MCF 10A (cell line): ENCODE measurements at places on chromosomes 4 and X. TPM values are rescaled to one million over a fixed set of nuclear protein-coding genes. Genes with fewer than 3 reads are reported as not detected.

GRCh38 chr4:26719954-26720552 is 136.2 kb downstream of the TBC1D19 start:
- no peaks in the 10 kb centered on the region for H3K36me3 ChIP-seq
- H3K4me3 ChIP-seq: no peak overlapping the region
- peaks cover 8% of the 10 kb centered on the region for H3K4me1 ChIP-seq
- peak; percentile 35 for DNase-seq
- H3K27me3 ChIP-seq: no peaks in the 10 kb centered on the region

DNA sequence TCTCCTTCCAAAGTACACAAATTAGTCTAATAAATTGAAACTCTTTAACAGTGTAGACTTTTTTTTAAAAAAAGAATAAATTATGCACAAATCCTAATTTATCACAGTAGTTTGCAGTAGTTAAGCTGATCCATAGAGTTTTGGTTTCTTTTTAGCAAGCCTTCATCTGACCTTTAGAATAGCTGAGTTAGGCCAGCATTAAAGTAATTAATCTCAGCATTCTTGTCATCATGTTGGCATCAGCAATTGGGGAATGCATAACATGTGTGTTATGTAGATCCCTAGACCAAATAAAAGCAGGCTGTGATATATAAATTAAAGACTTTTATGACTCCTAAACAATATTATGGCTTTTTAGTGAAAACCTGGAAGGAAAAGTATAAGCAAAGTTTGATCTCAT is 426.5 kb upstream of the PABPC4L start:
- no peaks in the 10 kb centered on the region for H3K36me3 ChIP-seq
- H3K4me1 ChIP-seq: peaks cover under 1% of the 10 kb centered on the region
- H3K4me3 ChIP-seq: no peak overlapping the region

DNA sequence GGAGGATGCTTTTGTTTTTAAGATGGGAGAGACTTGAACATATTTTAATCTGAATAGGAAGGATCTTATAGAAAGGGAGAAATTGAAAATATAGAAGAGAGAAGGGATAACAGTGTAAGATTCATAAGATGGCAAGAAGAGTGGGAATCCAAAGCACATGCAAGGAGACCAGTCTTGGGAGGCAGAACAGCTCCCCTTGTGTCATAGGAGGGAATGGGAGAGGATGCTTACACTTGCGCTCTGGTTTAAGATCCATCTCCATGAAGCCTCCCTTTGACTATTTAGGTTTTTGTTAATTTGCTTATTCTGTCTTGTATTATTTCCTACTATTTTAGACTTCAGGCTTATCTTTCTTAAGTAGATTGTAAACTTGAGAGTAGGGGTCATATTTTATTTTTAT is 42.7 kb downstream of the KIF4A start:
- H3K27ac ChIP-seq: peak overlapping the region; percentile 17
- H3K27me3 ChIP-seq: peaks cover 34% of the 10 kb centered on the region
- no peak overlapping the region for H3K4me3 ChIP-seq

- H3K27me3 ChIP-seq: no peaks in the 10 kb centered on the region
- H3K27ac ChIP-seq: no peak overlapping the region
- no peaks in the 10 kb centered on the region for H3K36me3 ChIP-seq
- H3K4me3 ChIP-seq: no peak overlapping the region
- DNase-seq: peak; percentile 24
Measured at GRCh38 chr4:137610960-137611359, 78.7 kb upstream of the PCDH18 start.

DNA sequence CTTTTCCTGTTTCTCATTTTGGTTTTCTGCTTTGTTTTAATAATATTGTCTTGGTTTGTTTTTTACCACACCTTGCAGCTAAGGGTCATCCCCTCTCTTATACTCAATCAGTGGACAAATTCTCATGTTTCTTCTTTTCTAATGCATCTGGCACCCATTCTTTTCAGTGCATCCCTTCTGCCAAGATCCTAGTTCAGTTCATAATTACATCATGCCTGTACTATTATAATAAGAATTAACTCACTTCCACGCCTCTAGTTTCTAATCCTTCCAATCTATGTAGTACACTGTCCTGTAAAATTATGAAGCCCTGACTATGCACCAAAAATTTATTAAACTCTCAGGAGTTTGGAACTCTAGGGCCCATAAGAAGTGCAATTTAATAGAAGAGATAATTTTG is 126.1 kb downstream of the FAT4 start:
- no peaks in the 10 kb centered on the region for H3K4me1 ChIP-seq
- H3K27me3 ChIP-seq: no peaks in the 10 kb centered on the region
- DNase-seq: no peak

The PHOX2B gene
- total RNA-seq: not detected in 2 replicates

The NDP gene
- not detected in 2 replicates for total RNA-seq

DNA sequence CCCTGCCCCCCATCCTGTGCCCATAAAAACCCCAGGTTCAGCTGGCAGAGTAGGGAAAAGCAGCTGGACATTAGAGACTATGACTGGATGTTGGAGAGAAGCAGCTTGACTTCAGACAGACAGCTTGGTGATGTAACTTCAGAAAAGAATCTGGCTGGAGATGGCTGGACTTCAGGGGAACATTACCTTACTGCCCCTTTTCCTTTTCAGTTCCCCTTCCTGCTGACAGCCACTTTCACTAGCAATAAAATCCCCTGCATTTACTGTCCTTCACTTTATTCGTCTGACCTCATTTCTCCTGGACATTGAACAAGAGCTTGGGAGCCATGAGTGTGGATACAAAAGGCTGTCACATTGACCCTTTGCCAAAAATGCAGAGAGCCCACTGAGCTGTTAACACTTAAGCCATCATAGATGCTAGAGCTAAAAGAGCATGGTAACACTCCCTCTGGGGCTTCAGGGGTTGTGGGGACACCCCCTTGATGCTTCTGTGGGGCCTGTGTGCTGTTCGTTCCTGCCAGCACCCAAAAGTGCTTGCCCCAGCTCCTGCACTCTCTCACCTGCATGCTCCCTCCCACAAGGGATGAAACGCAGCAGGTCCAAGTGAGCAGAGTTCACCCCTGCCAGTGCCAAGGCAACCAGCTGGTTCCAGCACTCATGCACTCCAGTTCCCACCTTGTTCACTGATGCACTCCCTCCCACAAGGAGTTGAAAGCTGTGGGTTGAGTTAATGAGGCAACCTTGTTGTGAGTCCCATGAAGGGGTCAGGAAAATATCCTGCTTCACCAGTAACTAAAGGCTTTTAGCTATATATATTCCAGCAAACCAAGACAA is 263.8 kb upstream of the NDST3 start:
- no peak overlapping the region for H3K27ac ChIP-seq
- H3K4me3 ChIP-seq: no peak overlapping the region
- H3K4me1 ChIP-seq: no peaks in the 10 kb centered on the region
- no peaks in the 10 kb centered on the region for H3K27me3 ChIP-seq
- H3K36me3 ChIP-seq: no peaks in the 10 kb centered on the region
- DNase-seq: no peak

DNA sequence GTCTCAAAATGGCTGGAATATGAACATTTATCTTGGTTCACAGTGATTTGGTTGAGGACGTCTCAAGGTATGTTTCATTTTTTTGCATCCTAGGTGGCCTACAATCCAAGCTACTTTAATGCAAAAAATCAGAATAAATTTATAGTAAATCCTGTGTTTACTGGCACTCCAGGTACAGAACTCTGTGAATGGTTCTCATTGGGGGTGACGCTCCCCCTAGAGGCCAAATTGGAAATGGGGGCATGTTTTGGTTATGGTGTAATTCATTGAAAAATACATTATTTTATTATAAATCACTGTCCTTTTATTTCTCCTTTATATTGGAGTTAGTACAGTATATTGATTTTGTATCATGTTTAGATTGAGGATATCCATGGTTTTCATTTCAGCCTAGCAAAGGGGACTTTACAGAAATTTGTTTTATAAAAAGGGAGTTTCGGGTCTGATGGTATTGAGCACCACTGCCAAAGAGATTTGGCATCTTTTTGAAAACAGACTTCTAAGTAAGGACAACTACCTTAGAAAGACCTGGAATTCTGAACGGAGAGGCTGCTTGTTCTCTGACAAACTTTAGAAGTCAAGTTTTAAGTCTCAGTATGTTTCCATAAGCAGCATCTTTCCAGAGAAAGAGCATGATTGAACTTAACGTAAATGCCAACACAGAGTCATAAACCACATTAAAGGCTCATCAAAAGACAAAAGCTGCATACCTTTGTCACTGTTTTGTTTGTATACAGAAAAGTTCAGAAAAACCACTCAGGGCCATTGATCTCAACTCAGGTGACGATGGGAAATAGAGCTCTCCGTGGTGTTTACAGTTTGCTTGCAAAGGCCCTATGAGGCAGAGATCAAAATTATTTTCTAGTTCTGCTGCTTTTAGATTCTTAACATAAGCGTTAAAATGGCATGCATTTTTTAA is 19.4 kb downstream of the MTM1 start:
- no peak overlapping the region for H3K27ac ChIP-seq
- H3K4me3 ChIP-seq: no peak overlapping the region
- H3K36me3 ChIP-seq: peaks cover 4% of the 10 kb centered on the region
- H3K4me1 ChIP-seq: no peaks in the 10 kb centered on the region
- DNase-seq: peak; percentile 61

DNA sequence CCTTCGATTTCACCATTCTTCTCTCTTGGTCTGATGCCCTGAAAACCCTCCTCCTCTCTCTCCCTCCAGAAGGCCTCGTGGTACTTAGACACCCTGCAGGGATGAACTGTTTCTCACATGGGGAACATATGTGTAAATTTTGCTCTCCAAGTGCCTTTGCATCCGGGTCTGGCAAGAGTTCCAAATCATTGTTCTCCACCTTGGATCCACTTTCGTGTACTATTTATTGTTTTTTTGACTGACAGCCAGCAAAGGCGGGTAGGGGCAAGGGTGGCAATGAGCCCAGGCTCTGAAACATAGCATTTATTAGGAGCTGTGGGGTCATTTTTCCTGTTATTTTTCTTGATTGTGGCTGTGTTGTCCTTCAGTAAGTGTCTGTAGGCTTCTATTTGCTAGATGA is 81.7 kb downstream of the RTL5 start:
- H3K4me1 ChIP-seq: peaks cover 4% of the 10 kb centered on the region
- H3K4me3 ChIP-seq: no peak overlapping the region
- no peak overlapping the region for H3K27ac ChIP-seq

- H3K27me3 ChIP-seq: peaks cover 6% of the 10 kb centered on the region
- peaks cover 8% of the 10 kb centered on the region for H3K4me1 ChIP-seq
- peak overlapping the region; percentile 3 for H3K27ac ChIP-seq
- no peak overlapping the region for H3K4me3 ChIP-seq
Measured at GRCh38 chrX:134603806-134604700, 54.2 kb downstream of the PLAC1 start.

The MAGEA8 gene
- not detected in 2 replicates for total RNA-seq

GRCh38 chrX:63713526-63713925 is 71.5 kb downstream of the ARHGEF9 start:
- no peaks in the 10 kb centered on the region for H3K4me1 ChIP-seq
- H3K27ac ChIP-seq: no peak overlapping the region
- H3K4me3 ChIP-seq: no peak overlapping the region
- peaks cover 28% of the 10 kb centered on the region for H3K36me3 ChIP-seq
- DNase-seq: no peak

- H3K27ac ChIP-seq: no peak overlapping the region
- H3K36me3 ChIP-seq: no peaks in the 10 kb centered on the region
- peak; percentile 54 for DNase-seq
- no peaks in the 10 kb centered on the region for H3K27me3 ChIP-seq
- H3K4me1 ChIP-seq: no peaks in the 10 kb centered on the region
- no peak overlapping the region for H3K4me3 ChIP-seq
Measured at GRCh38 chrX:142089193-142089592, 115.9 kb downstream of the MAGEC2 start.
